ENCODE measurements at places on chromosomes 4 and X.
A peak's percentile ranks its signal among the peaks of the same experiment; 100 is the strongest.

DNA sequence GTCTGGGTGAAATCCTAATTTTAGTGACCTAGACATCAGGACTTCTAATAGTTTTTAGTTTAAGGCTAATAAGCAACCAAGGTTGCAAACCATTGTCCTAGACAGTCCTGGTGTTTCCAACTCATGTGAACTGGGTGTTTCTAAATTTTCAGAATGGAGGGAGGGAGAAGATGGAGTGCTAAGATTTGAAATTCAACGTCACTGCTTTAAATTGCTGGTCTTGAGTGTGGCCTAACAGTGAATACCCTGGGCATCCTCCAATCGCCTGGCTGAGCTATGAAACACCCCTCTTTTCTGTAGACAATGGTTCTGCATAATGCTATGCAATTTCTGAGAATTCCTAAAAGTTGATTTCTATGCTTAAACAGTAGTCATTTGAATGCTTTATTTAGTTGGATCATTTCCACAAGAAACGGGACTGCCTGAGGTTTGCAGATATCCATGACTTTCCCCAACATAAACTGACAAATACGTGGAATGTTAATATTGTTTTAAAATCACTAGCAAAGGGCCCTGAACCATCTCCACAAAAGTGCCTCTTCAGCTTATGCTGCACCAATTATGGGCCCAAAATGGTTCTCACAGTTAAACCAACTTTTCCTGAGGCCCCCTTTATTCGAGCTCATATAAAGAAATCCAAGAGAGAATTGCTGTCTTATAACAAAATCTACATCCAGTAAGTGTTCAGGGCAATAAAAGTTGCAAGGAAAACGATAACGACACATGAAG is 1.1 kb downstream of the FBXL5 start:
- no peak for DNase-seq

DNA sequence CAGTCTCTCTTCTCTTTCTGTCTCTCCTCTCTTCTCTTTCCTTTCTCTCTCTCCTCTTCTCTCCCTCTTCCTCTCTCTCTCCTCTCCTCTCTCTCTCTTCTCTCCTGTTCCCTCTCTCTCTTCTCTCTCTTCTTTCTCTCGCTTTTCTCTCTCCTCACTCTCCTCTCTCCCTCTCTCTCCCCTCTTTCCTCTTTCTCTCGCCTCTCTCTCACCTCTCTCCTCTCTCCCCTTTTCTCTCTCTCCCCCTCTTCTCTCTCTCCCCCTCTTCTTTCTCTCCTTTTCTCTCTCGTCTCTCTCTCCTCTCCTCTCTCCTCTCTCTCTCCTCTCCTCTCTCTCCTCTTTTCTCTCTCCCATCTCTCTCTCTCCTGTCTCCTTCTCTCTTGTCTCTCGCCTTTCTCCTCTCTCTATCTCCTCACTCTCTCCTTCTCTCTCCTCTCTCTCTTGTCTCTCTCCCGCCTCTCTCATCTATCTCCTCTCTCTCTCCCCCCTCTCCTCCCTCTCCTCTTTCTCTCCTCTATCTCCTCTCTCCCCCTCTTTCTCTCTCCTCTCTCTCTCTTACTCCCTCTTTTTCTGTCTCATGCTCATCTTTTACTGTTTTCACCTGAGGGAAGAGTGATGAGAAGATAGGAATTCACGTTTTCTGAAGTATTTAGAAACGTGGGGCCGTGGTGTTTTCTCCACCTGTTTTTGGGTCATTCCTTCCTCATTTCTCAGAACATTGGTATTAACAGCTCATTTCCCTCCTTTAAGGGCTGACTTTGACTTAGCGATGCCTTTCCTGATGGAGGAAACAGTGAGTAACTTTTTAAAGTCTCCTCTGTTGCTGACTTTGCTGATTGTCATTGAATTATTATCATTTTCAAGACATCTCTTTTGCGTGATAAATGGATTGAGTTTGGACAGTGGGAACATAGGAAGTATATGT is 80.6 kb upstream of the CD99 start:
- no peak for DNase-seq

DNA sequence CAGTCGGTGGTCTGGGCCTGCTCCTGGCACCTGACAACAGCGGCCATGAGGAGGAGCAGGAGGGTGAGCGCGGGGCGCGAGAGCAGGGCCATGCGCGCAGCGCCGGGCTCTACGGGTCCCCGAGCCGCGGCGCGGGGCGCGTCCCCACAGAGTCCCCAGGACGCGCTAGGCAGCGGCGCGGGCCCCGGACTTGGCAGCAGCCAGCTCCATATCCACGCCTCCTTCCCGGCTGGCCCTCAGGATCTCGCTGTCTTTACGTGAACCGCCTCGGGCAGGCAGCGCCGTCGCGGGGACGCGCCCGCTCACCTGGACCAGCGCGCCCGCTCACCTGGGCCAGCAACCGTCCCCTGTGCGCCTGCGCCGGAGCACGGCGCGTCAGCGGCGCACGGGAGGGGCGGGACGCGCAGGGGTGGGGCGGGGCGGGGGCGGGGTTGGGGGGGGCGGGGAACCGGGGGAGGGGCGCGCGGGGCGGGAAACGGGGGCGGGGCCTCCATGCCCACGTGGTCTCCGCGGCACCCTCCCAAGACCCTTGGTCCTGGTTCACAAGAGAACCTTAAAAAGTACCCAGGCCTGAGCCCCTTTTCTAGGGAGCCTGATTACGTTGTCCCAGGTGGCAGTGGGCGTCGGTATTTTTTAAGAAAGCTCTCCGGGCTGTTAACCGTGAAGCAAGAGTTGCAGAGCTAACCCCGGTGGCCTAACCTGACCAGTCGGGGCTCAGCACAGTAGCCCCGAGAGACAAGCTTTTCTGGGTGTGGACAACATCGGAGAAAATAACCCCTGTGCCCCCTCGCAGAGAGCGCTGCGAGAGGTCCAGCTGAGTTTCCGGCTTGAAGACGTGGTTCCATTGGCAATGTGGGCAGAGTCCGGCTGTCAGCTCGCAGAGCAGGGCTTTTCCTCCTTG is at the start of gene PLA2G12A:
Gene PLA2G12A (minus strand): TSS at position 353 of the 901 bp plus-strand sequence. CDS start 261 bp downstream, at position 92.
- DNase-seq: peak; percentile 55

DNA sequence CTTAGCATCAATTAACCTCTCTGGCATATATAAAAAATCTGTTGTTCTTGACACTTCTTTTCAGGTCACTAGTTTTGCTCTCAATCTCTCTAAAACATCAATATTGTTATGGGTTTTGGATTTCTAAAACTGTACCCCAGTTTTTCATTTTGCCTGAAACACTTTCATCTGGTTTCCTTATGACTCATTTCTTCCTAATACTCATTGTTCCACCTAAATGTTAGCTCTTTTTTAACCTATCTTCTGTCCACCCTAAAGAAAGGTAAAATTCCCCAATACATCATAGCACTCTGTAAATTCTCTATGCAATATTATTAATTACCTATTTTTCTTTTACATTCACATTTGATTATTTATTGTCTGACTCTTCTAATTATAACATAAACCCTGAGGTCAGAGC is 575.5 kb upstream of the NDST4 start:
- DNase-seq: no peak

DNA sequence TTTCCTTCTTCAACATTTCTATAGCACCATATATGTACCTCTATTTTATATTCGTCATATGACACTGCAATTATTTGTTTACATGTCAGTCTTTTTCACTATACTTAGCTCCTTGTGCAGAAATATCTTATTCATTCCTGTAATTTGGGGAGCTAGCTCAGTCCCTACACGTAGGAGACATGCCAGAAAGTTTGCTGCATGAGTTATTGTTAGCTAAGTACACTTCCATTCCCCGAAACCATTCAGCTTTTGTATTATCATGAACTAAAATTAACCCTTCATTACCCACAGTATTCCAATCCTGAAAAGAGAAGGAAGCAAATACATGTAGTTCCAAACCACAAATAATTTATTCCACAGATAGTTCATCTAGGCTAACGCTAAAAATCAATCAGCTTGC is 10.2 kb downstream of the CBR4 start:
- DNase-seq: no peak

DNA sequence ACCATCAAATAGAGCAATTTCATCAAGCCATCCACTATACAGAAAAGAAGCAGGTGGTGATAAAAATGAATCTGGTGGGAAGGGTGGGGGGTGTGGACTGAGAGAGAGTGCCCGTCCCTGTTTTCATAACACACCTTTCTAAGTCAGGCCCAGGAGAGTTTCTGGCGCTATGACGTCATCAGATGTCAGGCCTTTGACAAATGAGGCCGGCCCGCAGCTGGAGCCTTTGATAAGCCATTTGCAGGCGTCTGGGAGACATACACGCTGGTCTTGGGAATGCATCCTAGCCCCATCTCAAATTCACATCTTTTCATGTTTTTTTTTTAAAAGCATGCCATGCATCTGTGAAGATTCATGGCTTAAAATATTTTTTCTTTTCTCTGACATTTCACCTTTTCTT is 404.5 kb downstream of the BCOR start:
- no peak for DNase-seq

- DNase-seq: no peak
Observed at GRCh38 chr4:6986072-6986780, 56.9 kb upstream of the TADA2B start.

- DNase-seq: no peak
Observed at GRCh38 chr4:91846233-91846632, 457.5 kb upstream of the GRID2 start.

- DNase-seq: peak; percentile 26
Observed at GRCh38 chrX:151680805-151681204, 14.5 kb upstream of the PRRG3 start.

- DNase-seq: no peak
Observed at GRCh38 chrX:68936608-68937007, 107.8 kb downstream of the EFNB1 start.

DNA sequence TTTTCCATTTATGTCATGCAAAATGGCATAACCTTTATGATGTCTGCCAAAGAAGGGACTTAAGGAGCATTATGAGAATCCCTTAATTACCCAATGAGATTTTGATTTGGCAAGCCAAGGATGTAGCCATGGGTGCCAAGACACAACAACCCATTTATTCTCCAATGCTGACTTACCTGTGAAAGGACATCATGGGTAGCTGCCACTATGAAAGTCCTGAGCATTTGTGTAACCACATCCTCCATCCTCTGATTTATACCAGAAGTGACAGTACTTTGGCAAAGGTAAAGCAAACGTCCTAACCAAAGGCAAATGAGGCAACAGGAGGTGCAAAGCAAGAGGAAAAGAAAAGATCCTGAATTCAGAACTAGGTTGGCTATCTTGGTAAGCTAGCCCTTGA is 87.3 kb upstream of the EMCN start:
- DNase-seq: no peak

GRCh38 chr4:25500626-25501316 is 123.7 kb downstream of the ANAPC4 start:
- DNase-seq: no peak

- no peak for DNase-seq
Observed at GRCh38 chr4:173990126-173990868, 293.2 kb downstream of the FBXO8 start.
